ENCODE measurements at places on chromosomes 2 and 18. TPM values are rescaled to one million over a fixed set of nuclear protein-coding genes. Genes with fewer than 3 reads are reported as not detected.

- peaks cover 16% of the 10 kb centered on the region for H3K4me1 ChIP-seq
- H3K36me3 ChIP-seq = no peaks in the 10 kb centered on the region
- peak overlapping the region; percentile 98 for H3K27ac ChIP-seq
- no peaks in the 10 kb centered on the region for H3K27me3 ChIP-seq
- peak overlapping the region; percentile 83 for H3K4me3 ChIP-seq
- DNase-seq = no peak
Observed at GRCh38 chr2:74179063-74179865, 585 bp upstream of the MOB1A start.

DNA sequence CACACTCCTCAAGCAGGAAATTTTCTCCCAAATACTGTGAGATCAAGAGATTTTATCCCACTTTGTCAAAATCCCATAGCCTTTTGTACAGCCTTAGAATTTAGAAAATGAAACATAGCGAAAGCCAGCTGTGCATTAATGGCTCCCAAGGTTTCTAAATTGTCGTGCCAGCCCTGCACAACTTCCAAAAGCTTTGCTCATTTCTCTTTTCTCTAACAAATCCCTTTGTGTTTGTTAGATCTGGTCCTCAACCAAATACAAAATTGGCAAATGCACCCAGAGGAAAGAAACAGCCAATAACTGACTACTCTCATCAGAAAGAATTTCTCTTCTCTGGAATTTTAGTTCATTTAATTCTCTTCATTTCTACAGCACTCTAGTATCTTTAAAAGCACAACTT lies 361.1 kb downstream of the INSIG2 start:
- no peak for DNase-seq
- no peaks in the 10 kb centered on the region for H3K4me1 ChIP-seq
- no peaks in the 10 kb centered on the region for H3K27me3 ChIP-seq
- no peak overlapping the region for H3K27ac ChIP-seq
- H3K4me3 ChIP-seq = no peak overlapping the region

GRCh38 chr18:60202708-60203107 lies 169.9 kb downstream of the MC4R start:
- no peak overlapping the region for H3K4me3 ChIP-seq
- no peak overlapping the region for H3K27ac ChIP-seq
- no peaks in the 10 kb centered on the region for H3K36me3 ChIP-seq
- no peaks in the 10 kb centered on the region for H3K27me3 ChIP-seq
- no peaks in the 10 kb centered on the region for H3K4me1 ChIP-seq
- no peak for DNase-seq

- H3K27ac ChIP-seq = no peak overlapping the region
- no peaks in the 10 kb centered on the region for H3K36me3 ChIP-seq
- no peak for DNase-seq
- H3K4me1 ChIP-seq = no peaks in the 10 kb centered on the region
- no peak overlapping the region for H3K4me3 ChIP-seq
Observed at GRCh38 chr18:54323970-54324369, 33.7 kb downstream of the STARD6 start.

DNA sequence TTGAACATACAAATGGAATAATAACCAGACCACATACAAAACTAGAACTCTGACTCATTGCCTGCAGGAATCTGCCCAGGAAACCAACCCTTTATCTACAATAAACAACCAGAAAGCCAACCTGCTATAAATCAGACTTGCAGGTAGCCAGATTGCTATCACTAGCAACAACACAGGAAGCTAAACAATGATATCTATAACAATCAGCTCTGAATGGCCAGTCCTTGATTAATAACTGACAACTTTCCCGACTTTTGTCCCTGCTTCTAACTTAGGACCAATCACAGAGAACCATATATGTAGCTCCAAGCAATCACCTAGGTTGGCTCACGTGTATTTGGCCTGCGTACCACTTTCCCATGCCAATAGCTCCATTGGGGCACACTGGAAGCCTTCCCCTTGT lies 470.8 kb downstream of the RIT2 start:
- no peaks in the 10 kb centered on the region for H3K36me3 ChIP-seq
- peak; percentile 3 for DNase-seq
- H3K27me3 ChIP-seq = no peaks in the 10 kb centered on the region
- H3K4me1 ChIP-seq = no peaks in the 10 kb centered on the region
- H3K27ac ChIP-seq = no peak overlapping the region

GRCh38 chr2:221145396-221145795 lies 426.7 kb downstream of the EPHA4 start:
- no peak overlapping the region for H3K27ac ChIP-seq
- H3K36me3 ChIP-seq = no peaks in the 10 kb centered on the region
- no peaks in the 10 kb centered on the region for H3K4me1 ChIP-seq

GRCh38 chr18:38115201-38115600 lies 549.6 kb upstream of the CELF4 start:
- H3K4me1 ChIP-seq = no peaks in the 10 kb centered on the region
- no peaks in the 10 kb centered on the region for H3K36me3 ChIP-seq
- no peak overlapping the region for H3K27ac ChIP-seq

GRCh38 chr2:54808661-54809060 lies 85.2 kb downstream of the EML6 start:
- H3K4me3 ChIP-seq = no peak overlapping the region
- no peaks in the 10 kb centered on the region for H3K4me1 ChIP-seq
- H3K36me3 ChIP-seq = no peaks in the 10 kb centered on the region
- no peak overlapping the region for H3K27ac ChIP-seq
- H3K27me3 ChIP-seq = no peaks in the 10 kb centered on the region

- no peaks in the 10 kb centered on the region for H3K4me1 ChIP-seq
- no peak for DNase-seq
- no peak overlapping the region for H3K27ac ChIP-seq
- H3K4me3 ChIP-seq = no peak overlapping the region
- H3K27me3 ChIP-seq = peaks cover 15% of the 10 kb centered on the region
- H3K36me3 ChIP-seq = no peaks in the 10 kb centered on the region
Observed at GRCh38 chr2:202109737-202110184, 36.7 kb downstream of the KIAA2012 start.

DNA sequence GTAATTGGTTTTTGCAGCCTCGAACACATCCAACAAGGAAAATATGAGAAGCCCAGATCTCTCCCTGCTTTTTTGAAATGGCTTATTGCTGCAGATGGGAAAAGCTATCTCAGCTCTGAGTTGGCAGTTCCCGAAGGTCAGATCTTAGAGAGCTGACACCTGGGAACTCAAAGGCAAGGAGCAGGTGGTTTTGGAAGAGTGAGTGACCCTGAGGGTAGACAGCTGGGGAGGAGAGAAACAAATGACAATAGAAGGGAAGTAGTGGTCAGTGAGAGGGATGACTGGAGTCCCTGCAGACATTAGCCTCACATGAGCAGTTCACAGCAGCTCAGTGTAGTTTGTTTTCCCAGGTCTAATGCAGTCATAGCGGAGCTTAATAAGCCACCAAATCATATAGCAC lies 317.9 kb downstream of the STK39 start:
- H3K4me1 ChIP-seq = no peaks in the 10 kb centered on the region
- no peak overlapping the region for H3K4me3 ChIP-seq
- no peaks in the 10 kb centered on the region for H3K27me3 ChIP-seq
- H3K27ac ChIP-seq = no peak overlapping the region
- no peak for DNase-seq
- H3K36me3 ChIP-seq = no peaks in the 10 kb centered on the region

GRCh38 chr2:180523621-180524340 lies 456.6 kb upstream of the UBE2E3 start:
- DNase-seq = no peak
- no peak overlapping the region for H3K4me3 ChIP-seq
- peaks cover 9% of the 10 kb centered on the region for H3K4me1 ChIP-seq
- H3K27ac ChIP-seq = no peak overlapping the region
- no peaks in the 10 kb centered on the region for H3K27me3 ChIP-seq

DNA sequence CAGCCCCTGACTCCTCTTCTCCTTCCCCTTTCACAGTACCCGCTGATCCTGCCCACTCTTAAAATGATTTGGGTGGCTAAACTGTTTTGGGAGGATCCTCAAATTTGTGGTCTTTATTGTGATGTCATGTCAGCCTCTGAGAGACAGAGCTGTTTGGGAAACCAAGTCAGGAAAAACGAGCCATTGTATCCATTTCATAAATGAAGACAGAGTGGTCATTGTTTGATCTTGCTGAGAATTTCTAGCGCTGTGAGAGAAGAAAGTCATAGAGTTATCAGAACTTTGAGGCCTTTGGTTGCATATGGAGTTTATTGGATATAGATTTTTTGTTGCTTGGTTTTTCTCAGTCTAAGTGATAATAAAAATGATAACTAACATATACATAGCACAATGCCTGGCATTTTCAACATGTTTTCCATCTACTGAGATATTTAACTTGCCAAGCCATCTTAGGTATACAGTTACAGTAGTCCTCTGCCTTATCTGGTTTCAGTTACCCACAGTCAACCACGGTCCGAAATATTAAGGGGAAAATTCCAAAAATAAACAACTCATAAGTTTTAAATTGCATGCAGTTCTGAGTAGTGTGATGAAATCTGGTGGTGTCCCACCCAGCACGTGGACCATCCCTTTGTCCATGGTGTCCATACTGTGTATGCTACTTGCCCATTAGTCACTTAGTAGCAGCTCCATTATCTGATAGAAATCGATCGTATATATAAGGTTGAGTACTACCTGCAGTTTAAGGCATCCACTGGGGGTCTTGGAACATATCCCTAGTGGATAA lies 105.0 kb upstream of the RASGRP3 start:
- DNase-seq = no peak
- H3K4me1 ChIP-seq = peaks cover 12% of the 10 kb centered on the region
- no peak overlapping the region for H3K27ac ChIP-seq
- H3K27me3 ChIP-seq = no peaks in the 10 kb centered on the region

- H3K36me3 ChIP-seq = no peaks in the 10 kb centered on the region
- DNase-seq = peak; percentile 94
- peaks cover 35% of the 10 kb centered on the region for H3K4me1 ChIP-seq
- peak within 1 kb of the TSS; percentile 68 for H3K27ac ChIP-seq
- peaks cover 41% of the 10 kb centered on the region for H3K27me3 ChIP-seq
Observed at GRCh38 chr2:14632133-14632936, at the start of gene LRATD1. TSS of gene LRATD1 (plus strand) at chr2:14632717. CDS start at chr2:14633980, 1,263 bp downstream.

GRCh38 chr2:202965810-202966460 lies 48.7 kb upstream of the NBEAL1 start:
- no peak overlapping the region for H3K4me3 ChIP-seq
- no peak for DNase-seq
- H3K27ac ChIP-seq = no peak overlapping the region
- H3K4me1 ChIP-seq = no peaks in the 10 kb centered on the region
- H3K27me3 ChIP-seq = no peaks in the 10 kb centered on the region

DNA sequence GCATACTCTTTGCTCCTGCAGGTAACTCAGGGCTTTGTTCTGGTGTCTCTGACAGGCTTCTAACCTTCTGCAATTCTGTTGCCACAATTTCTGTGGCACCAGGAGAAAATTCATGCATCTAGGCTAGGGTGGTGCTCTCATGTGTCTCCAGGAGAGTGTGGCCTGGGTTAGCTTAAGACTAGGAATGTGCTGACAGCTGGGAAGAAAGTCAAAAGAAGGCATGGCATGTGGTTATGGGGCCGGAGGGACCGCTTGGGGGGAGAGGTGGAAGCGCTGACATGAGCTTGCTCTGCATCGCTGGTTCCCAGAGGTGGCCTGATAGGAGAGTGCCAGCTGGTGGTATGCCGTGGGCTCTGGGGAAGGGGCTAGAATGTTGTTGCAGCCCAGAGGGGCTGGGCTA lies 173.3 kb upstream of the TNP1 start:
- no peak overlapping the region for H3K27ac ChIP-seq
- no peaks in the 10 kb centered on the region for H3K36me3 ChIP-seq
- H3K27me3 ChIP-seq = no peaks in the 10 kb centered on the region
- H3K4me3 ChIP-seq = no peak overlapping the region

DNA sequence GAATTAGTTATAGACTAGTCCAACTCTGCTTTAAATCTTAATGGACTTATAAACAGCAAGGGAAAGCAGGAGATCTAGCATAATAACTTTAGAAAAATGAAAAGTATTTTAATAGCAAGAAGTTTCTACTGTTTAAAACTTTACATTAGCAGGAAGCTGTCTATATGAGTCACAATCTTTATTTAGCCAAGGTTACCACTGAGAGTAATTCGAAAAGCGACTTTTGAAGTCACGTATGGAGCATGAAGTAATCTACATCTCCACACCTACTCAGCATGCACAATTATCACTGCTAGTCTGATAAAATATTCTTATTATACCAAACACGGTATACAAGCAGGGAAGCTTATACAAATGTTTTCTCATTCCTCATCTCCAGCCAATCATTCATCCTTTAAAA lies 515.4 kb upstream of the SOX11 start:
- no peak overlapping the region for H3K27ac ChIP-seq
- H3K4me1 ChIP-seq = no peaks in the 10 kb centered on the region
- no peak overlapping the region for H3K4me3 ChIP-seq
- peak; percentile 17 for DNase-seq

DNA sequence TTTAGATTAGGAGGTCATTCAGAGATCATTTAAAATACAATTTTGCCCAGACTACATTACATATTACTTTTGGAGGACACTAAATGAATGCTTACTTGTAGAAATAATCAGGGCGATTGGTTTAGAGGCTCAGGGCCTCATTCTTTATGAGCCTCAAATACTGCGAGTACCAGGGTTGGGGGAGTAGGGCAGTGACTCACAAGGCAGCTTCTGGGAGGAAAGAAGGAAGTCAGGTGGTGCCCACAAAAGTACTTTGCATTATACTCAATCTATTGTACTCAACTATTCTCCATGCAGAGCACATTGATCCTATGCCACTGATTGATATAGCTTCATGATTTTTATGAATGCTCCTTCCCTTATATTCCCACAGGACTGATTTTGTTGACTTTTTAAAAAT lies 166.9 kb downstream of the SOCS6 start:
- no peak overlapping the region for H3K4me3 ChIP-seq
- peaks cover 35% of the 10 kb centered on the region for H3K27me3 ChIP-seq
- DNase-seq = no peak
- no peaks in the 10 kb centered on the region for H3K4me1 ChIP-seq

GRCh38 chr2:126777620-126777978 lies 121.1 kb upstream of the TEX51 start:
- no peak overlapping the region for H3K27ac ChIP-seq
- no peaks in the 10 kb centered on the region for H3K36me3 ChIP-seq
- H3K4me1 ChIP-seq = no peaks in the 10 kb centered on the region
- peaks cover 9% of the 10 kb centered on the region for H3K27me3 ChIP-seq

GRCh38 chr18:48179001-48179400 lies 230.2 kb downstream of the ZBTB7C start:
- DNase-seq = peak; percentile 17
- no peaks in the 10 kb centered on the region for H3K27me3 ChIP-seq
- no peaks in the 10 kb centered on the region for H3K36me3 ChIP-seq
- no peak overlapping the region for H3K4me3 ChIP-seq

GRCh38 chr2:37205689-37206341 lies 9.5 kb downstream of the CEBPZOS start:
- no peaks in the 10 kb centered on the region for H3K4me1 ChIP-seq
- DNase-seq = no peak
- no peaks in the 10 kb centered on the region for H3K27me3 ChIP-seq

GRCh38 chr2:110140401-110140800 lies 24.8 kb upstream of the MALL start:
- H3K27ac ChIP-seq = no peak overlapping the region
- no peak overlapping the region for H3K4me3 ChIP-seq
- no peak for DNase-seq

- DNase-seq = no peak
- H3K27me3 ChIP-seq = peaks cover 58% of the 10 kb centered on the region
- peaks cover 17% of the 10 kb centered on the region for H3K4me1 ChIP-seq
Observed at GRCh38 chr2:236171680-236172254, 3.6 kb upstream of the GBX2 start.

Gene LRRTM1
- not detected for polyA plus RNA-seq

Gene PROKR1
- not detected for polyA plus RNA-seq

Gene SKA1
- polyA plus RNA-seq = 2.1 TPM

Gene LYG2
- polyA plus RNA-seq = not detected

Gene TXNL4A
- 97.0 TPM for polyA plus RNA-seq

Gene REG1B
- polyA plus RNA-seq = 52.9 TPM

Gene MATN3
- not detected for polyA plus RNA-seq

Gene ASAP2
- polyA plus RNA-seq = 25.1 TPM

All from stomach (tissue), 19 donors.